EL (cell line): ENCODE measurements at places on chromosomes 1 and 21.

DNA sequence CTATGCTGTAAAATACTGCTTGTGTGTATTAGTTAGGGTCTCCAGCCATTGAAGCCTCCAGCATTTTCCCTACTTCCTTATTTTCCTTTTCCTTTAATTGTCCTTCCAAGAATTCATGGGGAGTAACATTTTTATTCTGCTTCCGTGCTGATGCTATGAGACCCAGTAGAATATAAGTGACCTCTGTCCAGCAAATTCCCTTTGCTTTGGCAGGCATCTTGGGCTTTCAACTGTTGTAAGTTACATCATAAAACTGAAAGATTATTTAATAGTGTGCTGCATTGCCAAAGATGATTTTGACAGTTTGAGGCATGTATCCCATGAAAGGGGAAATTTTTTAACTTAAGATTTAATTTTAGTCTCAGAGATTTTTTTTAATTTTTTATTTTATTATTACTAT lies 48.1 kb upstream of the B3GALT2 start:
- DNase-seq: no peak

GRCh38 chr1:212664409-212665199 lies 35.0 kb downstream of the BATF3 start:
- no peak for DNase-seq

DNA sequence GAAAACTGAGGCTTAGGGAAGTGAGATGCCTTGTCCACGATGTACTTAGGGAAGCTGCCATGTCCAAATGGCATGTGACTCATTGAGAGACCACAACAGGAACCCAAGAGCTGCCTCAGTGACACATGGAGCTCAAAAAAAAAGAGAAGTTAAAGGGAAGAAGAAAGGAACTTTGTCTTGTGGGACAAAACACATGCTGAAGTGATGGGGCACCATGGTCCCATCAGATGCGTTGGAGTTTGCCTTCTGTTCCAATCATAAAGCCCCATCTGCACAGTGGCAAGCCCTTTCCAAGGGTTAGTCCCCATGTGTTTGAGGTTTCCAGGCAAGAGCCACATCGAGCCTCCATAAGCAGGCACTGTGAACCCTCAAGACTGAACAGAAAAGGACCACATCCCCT lies 8.0 kb downstream of the MED8 start:
- DNase-seq: no peak

- DNase-seq: no peak
These were observed 10.3 kb downstream of the POFUT2 start for GRCh38 chr21:45277101-45278045.

GRCh38 chr1:161082483-161082882 lies 6.9 kb downstream of the NECTIN4 start:
- no peak for DNase-seq

GRCh38 chr1:75671708-75672107 lies 52.8 kb upstream of the ACADM start:
- no peak for DNase-seq

DNA sequence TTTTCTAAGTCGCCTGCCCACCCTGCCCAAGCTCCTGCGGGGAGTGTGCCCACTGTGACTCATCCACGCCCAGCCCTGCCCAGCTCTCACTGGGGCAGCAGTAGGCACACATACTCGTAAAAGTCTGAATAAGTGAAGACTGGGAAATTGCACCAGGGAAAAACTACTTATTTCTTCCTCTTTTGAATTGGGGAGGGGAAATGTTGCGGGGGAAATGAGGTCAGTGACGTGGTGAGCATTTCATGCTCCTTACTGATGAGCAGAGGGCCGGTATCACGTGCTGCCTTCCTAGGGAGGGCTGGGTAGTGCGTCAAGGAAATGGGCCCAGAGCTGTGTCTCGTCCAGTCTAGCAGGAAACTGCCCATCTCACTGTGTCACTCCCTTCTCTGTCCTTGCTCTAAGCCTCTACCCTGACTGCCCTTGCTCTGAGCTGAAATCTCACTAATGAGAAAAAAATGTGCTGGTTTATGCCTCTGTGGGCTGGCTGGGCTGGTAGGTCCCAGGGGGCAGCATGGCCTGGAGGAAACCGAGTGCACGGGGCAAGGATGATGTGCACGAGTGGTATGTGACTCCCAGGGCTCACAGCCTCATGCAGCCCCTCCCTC lies 13.5 kb upstream of the TNFRSF1B start:
- peak; percentile 97 for DNase-seq

- DNase-seq: peak; percentile 34
These were observed 41.7 kb downstream of the PTGFRN start for GRCh38 chr1:116951200-116951935.

- no peak for DNase-seq
These were observed 630 bp downstream of the HPCA start for GRCh38 chr1:32886828-32887414.

- DNase-seq: no peak
These were observed 43.1 kb upstream of the ETV3 start for GRCh38 chr1:157181258-157181657.

DNA sequence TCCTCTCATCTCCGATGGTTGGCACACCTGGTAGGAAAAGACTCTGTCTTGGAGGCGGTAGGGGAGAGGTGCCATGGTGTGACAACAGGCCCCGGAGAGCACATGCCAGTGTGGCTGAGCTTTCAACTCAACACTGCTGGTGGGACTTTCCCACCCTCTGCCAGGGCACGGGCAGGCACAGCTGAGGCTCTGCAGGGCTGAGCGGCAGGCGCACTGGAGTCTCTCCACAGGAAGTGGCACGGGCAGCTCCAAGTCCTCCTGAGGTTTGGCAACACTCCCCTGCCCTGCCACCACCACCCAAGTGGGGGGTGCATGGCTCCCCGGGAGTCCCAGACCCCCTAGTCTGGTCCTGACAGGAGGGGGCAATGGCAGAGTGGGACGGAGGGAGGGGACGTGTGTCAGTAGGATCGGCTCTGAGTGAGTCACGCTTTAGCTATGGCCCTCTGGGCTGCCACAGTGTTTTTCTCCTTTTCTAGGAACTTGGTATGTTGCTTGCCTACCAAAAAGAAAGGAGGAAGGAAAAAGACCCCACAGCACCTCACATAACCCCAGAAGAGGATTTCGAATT lies 27.3 kb upstream of the EVA1B start:
- DNase-seq: peak; percentile 95

DNA sequence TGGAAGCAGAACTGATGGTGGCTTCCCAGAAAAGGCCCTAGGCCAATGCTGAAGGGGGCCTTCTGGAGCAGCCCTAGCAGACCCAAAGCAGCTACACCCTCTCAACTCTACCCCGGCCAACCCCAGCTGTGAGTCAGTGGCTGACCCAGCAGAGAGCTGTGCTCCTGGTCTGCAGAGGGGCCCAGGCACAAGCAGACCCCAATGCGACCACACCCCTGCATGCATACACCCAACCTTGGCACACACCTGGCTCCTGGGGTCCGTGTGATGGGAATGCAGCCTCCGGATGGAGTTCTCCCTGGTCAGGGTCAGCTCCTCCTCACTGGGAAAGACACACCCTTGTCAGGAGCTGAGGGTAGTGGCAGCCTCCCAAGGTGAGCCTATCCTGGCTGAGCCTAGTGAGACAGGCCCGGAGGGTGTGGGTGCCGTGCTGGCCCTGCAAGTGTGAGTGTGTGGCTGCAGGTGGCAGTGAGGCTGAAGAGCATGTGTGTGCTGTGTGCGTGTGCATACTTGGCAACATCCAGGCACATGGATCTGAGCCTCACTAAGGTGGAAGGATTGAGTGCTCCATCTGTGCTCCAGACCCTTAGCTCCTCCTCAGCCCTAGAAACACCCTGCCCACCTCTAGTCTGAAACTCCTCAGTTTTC lies 3.9 kb upstream of the ARHGAP30 start:
- DNase-seq: no peak

- DNase-seq: no peak
These were observed 102.0 kb upstream of the RUNX3 start for GRCh38 chr1:25031966-25032667.

- DNase-seq: no peak
These were observed 96.7 kb downstream of the PTPRU start for GRCh38 chr1:29333008-29333407.

DNA sequence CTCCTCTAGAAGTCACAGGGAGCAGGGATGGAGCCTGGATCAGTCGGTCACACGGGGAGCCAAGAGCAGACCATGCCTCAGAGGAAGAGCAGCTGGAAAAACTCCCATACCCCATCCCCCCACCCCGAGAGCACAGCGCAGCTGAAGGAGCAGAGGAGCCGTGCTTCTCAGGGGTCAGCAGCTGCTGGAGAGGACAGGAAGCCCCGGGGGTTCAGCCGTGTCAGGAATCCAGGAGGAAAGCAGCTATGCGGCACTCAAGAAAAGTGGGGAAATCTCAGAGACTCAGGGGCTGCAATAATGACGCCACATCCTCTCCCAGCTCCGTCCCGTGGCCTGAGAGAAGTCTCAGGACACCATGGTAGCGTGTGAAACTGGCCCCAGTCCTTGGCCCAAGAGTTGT lies 102.3 kb downstream of the NPHP4 start:
- DNase-seq: no peak

DNA sequence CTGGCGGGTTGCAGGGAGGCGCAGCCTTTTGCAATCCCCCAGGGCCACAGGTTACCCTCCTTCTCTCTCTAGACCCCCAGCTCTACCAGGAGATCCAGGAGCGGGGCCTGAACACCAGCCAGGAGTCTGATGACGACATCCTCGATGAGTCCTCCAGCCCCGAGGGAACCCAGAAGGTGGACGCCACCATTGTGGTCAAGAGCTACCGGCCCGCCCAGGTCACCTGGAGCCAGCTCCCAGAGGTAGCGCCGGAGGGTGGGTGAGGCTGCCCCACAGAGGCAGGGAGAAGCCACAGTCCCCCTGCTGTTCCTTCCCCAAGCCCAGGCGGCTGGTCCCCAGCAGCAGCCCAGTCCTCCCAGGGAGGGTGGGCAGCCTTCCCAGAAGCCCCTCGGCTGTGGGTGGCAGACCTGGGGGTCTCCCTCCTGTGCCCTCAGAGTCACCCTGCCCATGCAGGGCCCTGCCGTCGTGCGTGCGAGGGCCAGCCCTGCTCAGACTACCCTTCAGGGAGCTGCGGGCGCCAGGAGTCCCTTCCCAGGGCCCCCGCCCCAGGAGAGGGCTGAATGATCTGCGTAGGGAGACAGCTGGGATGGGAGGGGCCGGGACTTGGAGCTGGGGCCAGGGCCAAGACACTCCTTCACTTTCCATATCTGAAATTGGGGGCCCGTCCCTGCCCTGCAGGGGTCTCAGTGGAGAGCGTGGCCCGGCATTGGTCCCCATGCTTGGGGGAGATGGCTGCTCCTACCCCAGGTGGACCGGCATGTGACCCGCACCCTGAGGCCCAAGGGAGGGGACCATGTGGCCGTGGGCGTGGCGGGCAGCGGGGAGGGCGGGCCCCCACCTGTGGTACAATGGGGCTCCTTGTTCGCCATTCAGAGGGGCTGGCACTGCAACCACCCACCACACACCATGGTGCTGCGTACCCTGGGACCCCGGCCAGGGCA lies 12.9 kb downstream of the ARHGEF16 start:
- no peak for DNase-seq

- no peak for DNase-seq
These were observed 59.2 kb upstream of the IVNS1ABP start for GRCh38 chr1:185376288-185376687.

DNA sequence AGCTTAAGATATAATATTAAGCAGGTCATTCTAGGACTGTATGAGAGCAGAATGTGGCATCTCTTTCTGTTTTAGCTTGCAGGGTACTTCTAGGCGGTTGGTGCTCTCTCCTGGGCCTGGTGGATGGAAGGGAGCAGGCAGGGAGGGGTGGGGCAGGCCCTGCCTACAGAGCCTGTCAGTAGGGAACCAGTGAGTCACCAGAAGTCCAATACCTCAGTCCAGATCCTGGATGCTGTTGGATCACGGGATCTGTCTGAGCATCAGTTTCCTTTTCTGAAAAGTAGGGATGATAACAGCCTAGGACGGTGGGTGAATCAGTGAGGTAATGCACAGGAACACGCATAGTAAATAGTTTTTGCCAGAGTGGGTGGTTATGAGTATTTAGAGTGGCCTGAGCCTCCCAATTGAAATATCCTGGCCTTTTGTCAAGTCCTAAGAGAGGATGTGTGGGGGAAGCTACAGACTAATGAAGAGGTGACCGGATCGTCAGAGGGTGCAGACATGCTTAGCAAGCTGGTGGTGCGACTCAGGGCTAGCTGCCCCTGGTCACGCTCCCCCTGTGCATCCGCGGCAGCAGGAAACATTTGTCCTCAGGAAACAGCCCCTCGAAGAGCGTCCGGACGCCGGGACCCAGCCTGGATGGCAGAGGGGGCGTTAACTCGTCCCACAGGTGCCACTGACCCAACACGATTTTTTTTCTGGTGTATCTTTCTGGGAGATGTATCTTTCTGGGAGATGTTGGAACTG lies 23.9 kb downstream of the NAV1 start:
- peak; percentile 98 for DNase-seq

DNA sequence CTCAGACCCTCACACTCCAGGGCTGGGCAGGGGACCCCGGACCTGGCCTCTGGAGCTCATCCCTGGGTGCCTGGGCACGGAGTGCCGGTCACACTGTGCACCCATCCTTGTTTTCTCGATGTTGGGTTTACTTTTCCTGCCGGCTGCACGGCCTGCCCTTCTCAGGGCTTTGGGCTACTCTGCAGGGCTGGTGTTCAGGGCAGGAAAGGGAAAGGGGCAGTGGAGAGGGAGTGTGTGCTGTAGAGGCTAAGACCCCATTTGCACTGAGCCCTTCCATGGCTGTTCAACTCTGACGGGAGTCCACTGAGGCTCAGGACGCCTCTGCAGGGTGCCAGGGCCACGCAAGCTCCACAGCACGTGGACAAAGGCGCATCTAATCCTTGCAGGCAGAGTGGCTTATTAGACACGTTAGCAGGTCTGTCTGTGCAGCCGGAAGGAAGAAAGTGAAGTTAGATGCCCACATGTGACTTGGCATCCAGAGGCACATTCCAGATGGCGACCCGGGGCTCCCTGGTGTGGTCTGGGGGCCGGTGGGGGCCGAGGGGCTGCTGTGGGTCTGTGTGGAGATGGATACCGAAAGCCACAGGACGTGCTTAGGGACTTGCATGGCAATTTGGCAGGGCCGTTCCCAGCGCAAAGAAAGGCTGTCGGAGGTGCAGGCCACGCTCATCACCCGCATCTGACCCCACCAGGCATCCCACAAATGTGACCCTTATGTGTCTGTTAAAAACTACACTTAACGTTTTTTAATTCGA lies 33.6 kb downstream of the COL18A1 start:
- DNase-seq: no peak

- DNase-seq: no peak
These were observed 17.9 kb downstream of the GBP5 start for GRCh38 chr1:89254658-89255287.

DNA sequence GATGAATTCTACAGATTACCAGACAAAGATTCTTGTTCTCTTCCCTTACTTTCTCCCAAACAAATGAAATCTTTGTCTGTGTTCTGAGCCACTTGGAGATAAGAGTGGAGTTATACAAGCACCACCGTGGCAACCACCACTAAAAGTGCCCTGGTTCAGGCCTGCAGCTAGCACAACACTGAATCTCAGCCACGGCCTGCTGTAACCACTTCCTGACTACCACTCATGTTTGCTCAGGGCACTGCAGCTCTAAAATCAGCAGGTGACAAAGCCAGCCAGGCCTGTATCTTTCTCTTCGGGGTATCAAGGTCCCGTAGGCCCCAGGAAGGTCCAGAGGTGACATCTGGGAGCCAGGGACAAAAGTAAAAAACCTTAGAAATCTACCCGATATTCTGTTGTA lies 3.2 kb upstream of the OR2T6 start:
- DNase-seq: no peak

GRCh38 chr1:64895500-64895899 lies 70.8 kb downstream of the JAK1 start:
- no peak for DNase-seq
